NCI-H1092 treated with DMSO at 0.1 percent for 48 hours (cell line): ENCODE measurements at places on chromosomes 11 and 22.

- DNase-seq: no peak
Observed at GRCh38 chr11:126189109-126189929, 22.1 kb downstream of the RPUSD4 start.

DNA sequence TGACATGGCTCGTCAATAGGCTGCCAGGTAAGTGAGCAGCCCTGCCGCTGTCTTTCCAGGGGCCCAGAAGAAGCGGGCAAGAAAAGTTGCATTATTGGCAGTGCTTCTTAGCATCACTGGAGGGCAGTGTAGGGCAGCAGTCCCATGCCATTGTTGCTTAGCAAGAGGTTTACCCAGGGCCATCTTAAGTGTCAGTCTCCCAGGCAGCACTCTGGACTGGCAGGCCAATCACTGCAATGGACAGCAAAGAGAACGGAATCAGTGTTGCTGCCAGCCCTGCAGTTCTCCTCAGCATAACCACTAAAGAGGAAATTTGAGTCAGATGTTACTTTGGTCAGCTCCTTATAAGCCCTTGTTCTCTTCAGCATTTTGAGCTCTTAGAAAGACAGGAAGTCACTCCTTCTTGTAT, 13.4 kb upstream of the GRK2 start:
- no peak for DNase-seq

DNA sequence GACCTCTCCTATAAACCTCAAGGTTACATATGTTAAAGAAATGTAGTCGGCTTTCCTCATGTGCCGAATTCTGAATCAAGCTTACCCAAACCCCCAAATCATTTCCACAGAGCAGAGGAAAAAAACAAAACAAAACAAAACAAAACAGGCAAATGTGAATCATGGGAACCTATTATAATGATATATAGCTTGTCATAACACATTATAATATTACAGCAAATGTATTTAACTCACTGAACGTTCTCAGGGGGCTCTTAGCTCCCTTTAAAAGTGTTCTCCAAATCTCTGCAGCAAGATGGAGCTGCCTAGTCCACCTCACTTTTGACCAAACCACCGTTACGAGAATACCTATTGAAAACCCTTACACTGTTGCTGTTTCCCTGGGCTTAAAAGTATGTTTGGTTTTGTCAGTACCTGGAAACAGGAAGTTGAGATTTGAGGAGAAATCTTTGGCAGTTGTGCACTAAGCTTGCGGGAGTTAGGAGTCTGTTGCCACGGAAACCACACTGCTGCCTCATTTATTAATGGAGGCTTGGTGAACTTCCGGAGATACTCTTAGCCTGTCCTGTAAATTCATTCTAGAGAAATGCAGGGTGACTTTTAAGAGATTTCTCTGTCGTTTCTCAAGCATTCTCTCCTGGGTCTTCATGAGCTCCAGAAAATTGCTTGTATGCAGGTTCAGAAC, 167.0 kb upstream of the RASSF10 start:
- DNase-seq: peak; percentile 75

DNA sequence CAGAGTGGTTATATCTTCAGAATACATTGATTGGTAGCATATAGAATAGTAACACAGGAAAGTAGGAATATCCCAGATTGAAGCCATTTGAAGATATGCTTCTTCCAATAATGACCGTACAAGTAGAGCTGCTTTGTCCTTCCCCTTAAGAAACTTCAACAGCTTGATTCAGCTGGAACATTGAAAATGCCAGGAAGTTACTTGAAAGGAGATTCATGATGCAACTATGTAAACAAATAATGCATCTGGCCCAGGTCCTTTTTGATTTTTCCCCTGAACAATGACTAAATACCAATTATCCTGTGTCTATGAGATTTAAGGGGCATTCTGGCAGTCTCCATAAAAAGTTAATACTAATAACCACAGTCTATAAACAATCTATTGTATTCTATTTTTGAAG, 3.0 kb downstream of the DKK3 start:
- DNase-seq: no peak

DNA sequence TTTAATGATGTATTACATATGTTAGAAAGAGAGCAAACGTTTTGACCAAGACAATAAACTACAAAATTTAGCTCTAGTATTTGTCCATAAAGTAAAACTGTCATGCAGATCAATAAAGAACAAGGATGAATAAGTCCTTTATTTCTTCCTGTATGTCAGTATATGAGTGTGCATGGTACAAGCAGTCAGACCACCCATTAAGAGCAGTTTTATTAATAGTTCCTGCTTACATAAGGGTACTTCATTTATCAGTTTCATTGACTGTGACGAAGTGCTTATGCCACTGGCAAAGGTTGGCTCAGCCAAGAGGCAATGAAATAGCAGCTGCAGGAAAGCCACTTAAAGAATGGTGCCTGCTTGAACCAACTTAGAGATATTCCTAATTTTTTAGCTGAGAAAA, 913.0 kb upstream of the CNTN5 start:
- peak; percentile 87 for DNase-seq

- no peak for DNase-seq
Observed at GRCh38 chr22:38981005-38981991, 849 bp upstream of the APOBEC3B start.

GRCh38 chr11:5713695-5714094, 22.6 kb upstream of the OR56B1 start:
- no peak for DNase-seq
